ENCODE measurements at places on chromosomes 16 and 17.
A peak's percentile ranks its signal among the peaks of the same experiment; 100 is the strongest.

DNA sequence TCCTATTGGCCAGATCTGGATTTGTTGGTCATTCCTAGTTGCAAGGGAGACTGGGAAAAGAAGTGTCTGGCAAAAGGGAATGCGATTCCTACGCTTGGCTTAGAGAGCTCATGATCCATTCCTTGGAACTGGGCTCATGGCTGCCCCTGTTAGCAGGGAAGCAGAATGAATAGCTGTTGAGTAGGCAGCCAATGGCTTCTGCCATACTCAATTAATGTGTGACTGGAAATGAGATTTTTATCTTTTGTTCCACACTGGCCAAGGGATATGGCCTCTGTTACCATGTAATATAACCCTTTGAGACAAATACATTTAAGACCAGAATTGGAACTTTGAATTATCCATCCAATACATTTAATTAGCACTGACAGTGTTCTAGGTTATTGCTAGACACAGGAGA lies 31.0 kb downstream of the FTO start:
- no peak for DNase-seq

DNA sequence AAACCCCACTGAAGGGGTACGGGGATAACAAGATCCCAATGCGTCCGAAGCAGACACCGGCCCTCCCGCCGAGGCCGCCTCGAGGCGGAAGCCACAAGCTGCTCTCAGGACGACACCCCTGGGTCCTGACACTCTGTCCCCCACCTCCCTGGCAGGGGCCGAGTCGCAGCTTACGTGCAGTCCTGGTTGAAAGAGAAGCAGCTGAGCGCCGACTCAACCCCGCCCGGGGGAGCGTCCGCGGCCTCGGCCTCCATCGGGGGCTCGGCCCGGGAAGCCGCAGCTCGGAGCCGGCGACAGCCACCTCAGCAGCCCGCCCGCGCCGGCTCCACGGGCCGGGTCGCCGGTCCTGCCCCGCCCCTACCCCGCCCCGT lies at the start of gene WIPI1:
WIPI1 (minus strand) TSS at position 329 of the 371 bp plus-strand sequence; CDS start at position 254, 75 bp downstream.
- no peak for DNase-seq

DNA sequence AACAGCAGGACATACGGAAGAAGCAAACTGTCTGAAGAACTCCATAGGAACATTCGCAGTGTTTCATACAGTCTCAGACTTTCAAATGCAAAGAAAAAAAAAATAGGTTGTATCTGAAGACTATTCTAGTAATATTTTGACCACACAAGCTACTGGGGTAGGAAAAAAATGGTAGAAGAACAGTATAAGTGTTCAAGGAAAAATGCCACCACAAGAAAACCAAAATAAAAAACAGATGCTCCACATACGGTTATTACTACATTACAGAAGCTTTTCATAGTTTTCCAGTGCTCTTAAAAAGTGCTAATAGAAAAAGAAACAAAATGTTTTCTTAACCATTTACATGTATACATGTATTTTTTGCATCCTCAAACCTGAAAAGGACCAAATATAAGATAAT lies 3.7 kb downstream of the NCOR1 start:
- no peak for DNase-seq

- peak; percentile 35 for DNase-seq
Observed at GRCh38 chr17:18182978-18183333, 672 bp upstream of the ALKBH5 start.

- DNase-seq, result no peak
Observed at GRCh38 chr17:27473748-27474609, 17.7 kb downstream of the KSR1 start.

DNA sequence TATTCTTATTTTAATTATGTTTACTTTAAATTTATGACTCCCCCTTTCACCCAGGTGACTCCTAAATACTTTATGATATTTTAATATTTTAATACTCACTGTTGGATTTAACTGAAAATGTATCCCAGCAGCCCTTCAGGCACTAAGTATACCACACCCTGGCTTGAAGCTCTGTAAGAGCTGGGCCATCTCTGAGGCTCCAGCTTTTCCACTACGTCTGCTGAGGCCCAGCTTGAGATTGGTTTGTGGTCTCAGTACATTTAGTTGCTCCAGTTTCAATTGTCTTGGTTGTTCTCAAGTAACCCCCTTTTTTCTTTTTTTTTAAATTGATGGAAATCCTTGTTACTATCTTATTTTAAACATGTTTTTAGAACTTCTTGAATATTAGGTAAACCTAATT lies 27.0 kb upstream of the CAPNS2 start:
- no peak for DNase-seq

GRCh38 chr17:33779234-33779591 lies 475.9 kb upstream of the CCL2 start:
- DNase-seq, result peak; percentile 54

DNA sequence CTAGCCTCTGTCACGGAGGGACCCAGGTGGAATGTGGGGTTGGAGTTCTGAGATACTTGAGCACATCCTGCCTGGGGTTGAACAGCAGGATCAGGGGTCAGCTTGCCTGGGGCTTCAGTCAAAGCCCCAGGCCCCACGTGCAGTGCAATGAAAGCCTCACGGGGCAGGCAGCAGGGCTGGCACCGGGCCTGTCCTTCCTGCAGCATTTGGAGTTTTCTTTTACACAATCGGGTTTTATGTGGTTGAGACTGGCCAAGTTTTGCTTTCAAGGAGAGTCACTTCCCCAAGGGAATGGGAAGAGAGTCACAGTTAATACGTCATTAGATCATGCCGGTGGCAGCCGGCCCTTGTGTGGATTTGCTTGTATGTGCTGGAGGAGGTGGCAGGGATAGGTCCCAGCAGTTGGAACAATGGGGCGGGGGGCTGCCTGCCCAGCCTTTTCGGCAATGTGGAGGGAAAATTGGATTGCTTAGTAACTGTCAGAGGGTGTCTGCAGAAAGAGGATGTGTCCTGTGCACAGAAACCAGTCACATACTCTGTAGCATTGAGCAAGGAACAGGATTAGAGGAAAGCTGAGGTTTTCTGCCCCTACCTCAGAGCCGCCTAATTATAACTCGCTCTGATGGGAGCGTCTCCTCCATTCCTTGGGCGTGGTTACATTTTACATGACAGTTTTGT lies 4.5 kb downstream of the RMI2 start:
- DNase-seq, result no peak

DNA sequence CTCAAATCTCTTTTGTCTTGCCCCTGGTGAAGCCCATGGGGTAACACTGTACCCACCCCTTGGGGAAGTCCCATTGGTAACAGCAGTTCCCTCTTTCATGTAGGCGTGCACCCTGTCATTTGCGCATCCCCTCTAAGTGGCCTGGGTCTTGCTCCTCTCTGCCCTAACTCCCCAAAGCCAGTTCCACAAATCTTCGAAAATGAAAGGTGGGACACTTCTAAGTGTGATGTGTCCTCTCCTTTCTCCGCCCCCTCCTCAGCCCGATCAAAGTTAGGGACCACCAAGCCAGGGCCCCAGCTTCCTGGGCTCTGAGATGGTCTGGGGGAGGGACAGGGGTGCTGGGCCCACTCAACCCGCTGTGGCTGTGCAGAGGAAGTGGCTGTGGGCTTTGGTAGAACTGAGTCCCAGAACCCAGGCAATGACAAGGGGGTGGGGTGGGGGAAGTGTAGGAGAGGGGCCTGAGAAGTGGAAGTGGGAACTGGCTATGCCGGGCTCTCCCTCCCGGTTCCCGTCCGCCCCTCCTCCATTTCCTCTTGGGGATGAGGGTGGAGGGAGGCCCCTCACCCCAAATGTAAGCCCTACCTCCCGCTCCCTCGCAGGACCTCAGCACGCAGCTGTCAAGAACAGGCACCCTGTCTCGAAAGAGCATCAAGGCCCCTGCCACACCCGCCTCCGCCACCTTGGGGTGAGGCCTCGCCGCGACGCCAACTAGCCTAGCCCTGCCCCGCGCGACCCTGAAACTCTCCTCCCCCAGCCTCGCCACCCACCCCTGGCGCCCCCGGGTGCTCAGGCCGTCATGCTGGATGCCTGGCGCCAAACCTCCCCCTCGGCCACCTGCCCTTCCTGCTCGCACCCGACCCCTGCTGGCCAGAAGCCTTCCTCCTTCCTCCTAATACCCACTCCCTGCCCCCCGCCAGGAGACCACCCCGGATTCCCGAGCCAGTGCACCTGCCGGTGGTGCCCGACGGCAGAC lies 8.7 kb downstream of the ABI3 start:
- DNase-seq, result no peak

GRCh38 chr16:62701426-62701825 lies 665.2 kb upstream of the CDH8 start:
- no peak for DNase-seq

DNA sequence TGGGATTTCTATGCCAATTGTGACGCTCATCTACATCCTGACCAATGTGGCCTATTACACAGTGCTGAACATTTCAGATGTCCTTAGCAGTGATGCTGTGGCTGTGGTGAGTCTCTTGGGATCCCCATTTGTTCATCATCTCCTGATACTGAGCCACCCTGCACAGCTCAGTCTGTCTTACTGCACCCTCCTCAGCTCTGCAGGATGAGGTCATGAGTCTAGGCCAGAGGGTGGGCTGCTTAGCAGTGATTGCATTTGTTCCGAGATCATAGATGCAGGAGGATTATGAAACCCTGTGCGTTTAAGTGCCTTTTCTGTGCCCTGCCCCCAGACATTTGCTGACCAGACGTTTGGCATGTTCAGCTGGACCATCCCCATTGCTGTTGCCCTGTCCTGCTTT lies 19.5 kb downstream of the SLC7A6OS start:
- no peak for DNase-seq

GRCh38 chr17:76570457-76570856 lies 15.2 kb downstream of the ST6GALNAC2 start:
- no peak for DNase-seq

GRCh38 chr16:17420816-17421215 lies 49.9 kb downstream of the XYLT1 start:
- no peak for DNase-seq

DNA sequence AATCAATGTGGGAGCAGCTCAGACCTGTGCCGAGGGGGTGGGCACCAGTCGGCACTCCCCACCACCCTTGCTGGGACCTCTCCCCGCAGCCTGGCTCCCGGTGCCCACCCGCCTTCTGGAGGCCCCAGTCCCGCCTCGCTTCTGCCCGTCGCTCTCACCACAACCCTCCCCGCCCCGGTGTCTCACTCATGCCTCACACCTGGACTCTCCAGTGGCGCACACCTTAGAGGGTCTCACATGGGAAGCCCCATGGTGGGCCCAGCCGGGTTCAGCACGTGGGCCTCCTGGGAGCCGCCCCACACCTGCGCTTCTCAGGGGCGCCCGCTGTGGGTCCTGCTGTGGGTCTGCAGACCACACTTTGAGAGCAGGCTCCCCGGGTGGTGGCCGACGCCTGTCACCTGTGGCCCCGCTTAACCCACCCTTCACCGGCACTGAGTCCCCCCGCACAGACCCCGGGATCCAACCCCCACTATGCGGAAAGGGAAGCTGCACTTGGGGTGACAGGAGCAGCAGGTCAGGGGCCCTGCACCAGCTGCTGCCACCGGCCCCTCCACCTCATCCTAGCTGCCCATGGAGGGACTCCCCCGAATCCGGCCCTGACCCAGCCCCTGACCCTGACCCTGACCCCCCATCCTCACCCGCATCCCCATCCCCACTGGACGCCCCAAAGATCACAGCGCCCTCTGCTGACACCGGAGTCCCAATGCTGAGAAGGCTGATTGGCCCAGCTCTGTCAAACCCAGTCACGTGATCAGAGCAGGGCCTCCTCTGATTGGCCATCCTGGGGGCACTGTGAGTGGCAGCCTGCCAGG lies 27.4 kb upstream of the SLC38A10 start:
- DNase-seq, result no peak

DNA sequence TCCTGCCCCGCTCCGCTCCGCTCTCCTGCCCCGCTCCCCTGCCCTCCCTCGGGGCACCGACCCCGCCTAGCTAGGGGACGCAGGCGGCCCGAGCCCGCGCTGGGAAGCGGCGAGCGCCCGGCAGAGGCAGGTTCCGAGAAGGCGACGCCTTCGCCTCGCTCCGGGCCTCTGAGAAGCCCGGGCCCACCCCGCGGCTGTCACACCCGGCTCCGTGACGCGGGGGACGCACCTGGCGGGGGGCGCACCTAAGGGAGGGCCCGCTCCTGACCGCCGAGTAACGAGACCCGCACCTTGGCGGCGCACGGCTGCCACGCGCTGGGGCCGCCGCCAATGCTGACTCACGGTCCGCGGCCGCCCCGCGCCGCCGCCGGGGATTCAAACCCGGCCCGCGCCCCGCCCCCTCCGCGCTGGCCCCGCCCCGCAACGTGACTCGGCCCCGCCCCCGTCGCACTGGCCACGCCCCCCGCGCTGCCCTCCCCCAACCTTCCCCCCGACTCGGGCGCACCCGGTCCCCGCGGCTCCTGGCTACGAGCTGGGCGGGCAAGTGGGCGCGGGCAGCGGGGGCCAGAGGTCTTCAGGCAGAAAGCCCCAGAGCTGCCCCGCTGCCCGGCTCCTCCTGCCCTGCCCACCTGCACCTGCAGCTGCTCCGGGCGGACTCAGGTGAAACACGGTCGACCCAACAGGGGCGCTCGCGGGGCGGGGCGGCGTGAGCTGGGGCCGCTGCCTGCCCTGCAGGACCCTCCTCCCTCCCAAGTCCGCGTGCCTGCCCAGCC lies 27.8 kb downstream of the GNPTG start:
- peak; percentile 13 for DNase-seq

- no peak for DNase-seq
Observed at GRCh38 chr16:4388271-4389021, 16.8 kb downstream of the VASN start.

GRCh38 chr16:30925632-30925987 lies 2.2 kb downstream of the FBXL19 start:
- no peak for DNase-seq

GRCh38 chr17:48678141-48678971 lies 44.0 kb downstream of the PRAC1 start:
- peak; percentile 76 for DNase-seq

DNA sequence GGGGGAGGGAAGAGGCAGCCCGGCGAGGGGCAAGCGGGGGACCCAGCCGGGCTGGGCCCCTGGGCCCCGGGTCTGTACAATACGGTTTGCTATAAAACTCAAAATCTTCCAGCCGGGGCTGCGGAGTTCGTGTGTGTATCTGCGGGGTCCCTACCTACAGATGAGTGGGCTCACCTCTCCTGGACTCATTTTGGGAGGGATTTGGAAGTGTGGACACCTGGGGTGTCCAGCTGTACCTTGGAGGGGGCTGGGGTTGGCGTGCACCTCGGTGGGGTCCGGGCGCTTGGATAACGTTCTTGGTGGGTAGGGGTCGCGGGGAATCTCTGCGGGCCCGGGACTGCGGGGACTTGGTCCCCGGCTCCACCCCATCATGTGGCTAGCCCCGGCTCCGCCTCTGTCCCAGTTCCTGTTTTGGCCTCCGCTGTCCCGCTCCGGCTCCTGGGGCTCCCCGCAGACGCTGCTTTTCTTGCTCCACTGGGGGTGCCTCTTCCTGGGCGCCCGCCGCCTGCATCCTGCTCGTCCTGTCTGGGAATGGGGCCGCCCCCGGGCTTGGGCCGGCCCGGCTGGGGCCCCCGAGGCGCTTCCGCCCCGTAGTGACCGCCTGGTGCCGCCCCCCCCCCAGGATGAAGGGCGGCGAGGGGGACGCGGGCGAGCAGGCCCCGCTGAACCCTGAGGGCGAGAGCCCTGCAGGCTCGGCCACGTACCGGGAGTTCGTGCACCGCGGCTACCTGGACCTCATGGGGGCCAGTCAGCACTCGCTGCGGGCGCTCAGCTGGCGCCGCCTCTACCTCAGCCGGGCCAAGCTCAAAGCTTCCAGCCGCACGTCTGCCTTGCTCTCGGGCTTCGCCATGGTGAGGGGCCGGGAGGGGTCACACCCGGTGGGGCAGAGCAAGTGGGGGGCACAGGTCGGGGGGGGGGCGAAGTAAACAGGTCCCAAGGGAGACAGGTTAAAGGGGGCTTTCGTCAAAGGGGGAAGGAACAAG lies at the start of gene ORAI3:
ORAI3 (plus strand) TSS at position 402 of the 983 bp plus-strand sequence; CDS start at position 624, 222 bp downstream.
- no peak for DNase-seq

- no peak for DNase-seq
Observed at GRCh38 chr16:2455081-2455845, 4.6 kb upstream of the TEDC2 start.

All from NCI-H774 (cell line).